ENCODE measurements at places on chromosomes 3 and 15.

- DNase-seq: no peak
These were observed 22.8 kb downstream of the FEM1B start for GRCh38 chr15:68300115-68300940.

GRCh38 chr3:168094580-168094876 lies 1.2 kb downstream of the GOLIM4 start:
- no peak for DNase-seq

DNA sequence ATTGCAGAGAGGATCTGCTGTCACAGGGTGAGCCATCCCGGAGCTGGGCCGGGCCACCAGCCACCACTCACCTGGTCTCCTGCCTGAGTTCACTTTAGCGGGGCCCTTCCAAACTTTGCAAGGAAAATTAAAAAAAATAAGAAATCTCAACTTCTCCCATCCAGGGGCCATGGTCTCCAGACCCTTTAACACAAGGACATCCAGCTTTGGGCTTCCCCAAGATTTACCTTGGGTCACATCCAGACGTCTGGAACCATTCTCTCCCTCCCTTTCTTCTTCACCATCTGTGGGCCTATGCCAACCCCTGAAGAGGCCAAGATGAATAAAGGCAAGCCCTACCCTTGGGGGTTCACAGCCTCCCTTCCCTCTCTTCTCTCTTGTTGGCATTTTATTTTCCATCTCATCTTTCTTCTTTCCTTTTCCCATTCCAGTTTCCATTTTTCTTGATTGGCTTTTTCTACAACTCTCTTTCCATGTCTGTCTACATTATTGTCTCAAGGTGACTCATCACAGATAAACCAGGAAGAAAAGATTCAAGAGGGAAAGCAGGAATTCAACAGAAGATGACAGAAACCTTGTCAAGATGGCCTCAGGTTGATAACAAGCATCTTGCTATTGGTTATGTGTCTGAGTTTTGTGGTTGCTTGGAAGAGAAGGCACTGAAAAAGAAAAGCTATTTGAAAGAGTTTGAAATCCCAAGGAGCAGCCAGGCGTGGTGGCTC lies 49.5 kb downstream of the ITGA11 start:
- DNase-seq: no peak

- no peak for DNase-seq
These were observed 167.4 kb upstream of the CTDSPL start for GRCh38 chr3:37694284-37694675.

DNA sequence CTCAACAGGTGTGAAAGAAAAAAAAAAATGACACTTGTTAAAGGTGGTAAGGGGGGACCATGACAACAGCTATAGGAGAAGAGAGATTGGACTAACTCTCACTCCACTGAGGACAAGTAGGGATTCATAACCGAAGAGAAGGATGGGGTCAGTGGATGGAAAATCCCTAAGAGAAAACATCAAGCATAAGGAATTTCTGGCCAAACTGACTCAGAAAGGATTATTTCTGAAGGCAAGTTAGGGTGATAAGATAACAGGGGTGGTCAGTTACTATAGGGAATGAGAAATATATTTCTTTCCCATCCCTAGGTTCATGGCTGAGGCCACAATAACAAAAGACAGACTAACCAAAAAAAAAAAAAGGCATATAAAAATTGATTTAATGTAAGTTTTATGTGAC lies 9.5 kb upstream of the RARB start:
- DNase-seq: no peak

- no peak for DNase-seq
These were observed 40.9 kb downstream of the IRAK2 start for GRCh38 chr3:10205451-10206165.

DNA sequence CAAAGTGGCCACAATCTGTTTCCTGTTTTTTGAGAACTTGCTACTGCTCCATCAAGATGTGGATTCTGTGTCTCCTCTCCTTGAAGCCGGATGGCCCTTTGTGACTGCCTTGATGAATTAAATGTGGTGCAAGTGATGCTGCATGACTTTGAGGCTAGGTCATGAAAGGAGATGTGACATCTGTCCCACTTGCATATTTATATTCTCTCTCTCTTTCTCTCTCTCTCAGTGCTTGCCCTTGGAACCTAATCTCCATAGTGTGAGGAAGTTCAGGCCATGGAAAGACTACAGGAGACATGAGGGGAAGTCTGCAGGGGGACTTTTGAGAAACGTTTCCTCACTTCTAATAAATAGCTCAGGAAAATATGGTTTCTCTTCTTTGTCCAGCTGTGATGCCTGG lies 50.0 kb upstream of the ADPGK start:
- DNase-seq: no peak

DNA sequence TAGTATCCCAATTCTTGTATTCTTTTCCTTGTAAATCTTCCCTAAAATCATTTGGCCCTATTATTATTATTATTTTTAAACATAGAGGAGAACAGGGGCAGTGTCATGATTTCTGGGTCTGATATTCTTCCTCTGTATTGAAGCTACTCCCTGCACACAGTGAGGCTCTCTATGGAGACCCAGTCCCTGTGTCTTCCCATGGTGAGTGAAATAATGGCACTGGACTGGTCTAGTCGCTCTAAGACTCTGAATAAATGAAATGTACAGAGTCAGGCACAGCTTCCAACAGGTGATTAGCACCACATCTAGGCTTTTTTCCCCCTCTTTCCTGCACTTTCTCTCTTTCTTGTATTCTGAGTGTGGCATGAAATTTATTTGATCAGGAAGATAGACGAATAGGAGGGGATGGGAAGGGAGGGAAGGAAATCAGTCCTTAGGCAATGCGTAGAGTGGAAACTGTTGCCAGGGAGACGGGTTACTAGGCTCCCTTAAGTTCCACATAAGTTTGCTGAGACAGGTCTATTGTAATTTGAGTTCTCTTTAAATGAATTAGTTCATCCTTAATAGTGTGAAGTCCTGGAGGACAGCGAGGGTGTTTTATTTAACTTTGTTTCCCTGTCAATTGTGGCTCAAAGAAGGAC lies 49.0 kb upstream of the NDN start:
- DNase-seq: no peak

DNA sequence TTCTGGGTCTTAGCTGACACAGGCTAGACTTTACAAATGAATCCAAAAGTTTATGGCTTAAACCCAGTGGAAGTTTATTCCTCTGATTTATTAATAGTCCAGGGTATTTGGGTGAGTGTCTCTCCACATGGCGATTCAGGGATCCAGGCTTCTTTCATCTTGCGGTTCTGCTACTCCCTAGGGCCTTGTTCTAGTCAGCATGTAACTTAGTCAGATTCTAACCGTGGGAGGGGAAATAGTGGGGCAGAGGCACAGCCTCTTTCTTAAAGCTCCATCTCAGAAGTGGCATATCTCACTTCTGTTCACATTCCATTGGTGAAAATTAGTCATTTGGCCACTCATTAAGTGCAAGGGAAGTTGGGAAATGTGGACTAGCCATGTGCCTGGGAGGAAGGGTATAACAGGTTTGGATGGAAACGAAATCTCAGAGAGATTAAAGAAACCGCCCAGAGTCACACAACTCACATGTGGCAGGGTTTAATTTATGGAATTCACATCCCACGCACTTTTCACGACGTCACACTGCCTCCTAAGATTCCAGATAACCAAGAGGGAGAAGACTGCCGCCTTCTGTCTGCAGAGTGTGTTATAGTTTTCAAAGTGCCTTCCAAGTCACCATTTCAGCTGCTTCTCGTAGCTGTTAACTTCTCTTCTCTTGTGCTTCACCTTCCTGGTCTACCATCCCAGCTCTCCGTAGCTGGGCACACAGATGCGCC lies 11.4 kb upstream of the RASGRF1 start:
- DNase-seq: no peak

- DNase-seq: no peak
These were observed 451 bp downstream of the ONECUT1 start for GRCh38 chr15:52789601-52790168.

DNA sequence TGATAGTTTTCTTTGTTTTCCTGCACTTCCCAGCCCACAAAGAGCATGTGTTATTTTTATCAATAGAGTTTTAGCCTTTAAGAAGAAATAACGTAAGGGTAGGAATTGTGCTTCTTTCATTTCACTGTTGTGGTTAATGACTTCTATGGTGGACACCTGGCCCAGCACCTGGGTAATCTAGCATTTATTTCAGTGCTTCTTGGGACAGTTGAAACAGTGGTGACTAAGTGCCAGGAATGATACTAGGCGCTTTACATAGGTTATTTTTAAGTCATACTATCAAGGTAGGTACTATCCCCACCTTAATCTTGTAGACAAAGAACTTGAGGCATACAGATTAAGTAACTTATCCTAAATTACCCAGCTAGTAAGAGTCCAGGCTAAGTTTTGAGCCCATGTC lies 243.8 kb downstream of the SOX2 start:
- no peak for DNase-seq

- DNase-seq: no peak
These were observed 135.0 kb downstream of the IMPG2 start for GRCh38 chr3:101185341-101185740.

GRCh38 chr3:71718072-71718471 lies 7.1 kb downstream of the EIF4E3 start:
- no peak for DNase-seq

GRCh38 chr15:74832826-74833225 lies 6.4 kb downstream of the CPLX3 start:
- no peak for DNase-seq

DNA sequence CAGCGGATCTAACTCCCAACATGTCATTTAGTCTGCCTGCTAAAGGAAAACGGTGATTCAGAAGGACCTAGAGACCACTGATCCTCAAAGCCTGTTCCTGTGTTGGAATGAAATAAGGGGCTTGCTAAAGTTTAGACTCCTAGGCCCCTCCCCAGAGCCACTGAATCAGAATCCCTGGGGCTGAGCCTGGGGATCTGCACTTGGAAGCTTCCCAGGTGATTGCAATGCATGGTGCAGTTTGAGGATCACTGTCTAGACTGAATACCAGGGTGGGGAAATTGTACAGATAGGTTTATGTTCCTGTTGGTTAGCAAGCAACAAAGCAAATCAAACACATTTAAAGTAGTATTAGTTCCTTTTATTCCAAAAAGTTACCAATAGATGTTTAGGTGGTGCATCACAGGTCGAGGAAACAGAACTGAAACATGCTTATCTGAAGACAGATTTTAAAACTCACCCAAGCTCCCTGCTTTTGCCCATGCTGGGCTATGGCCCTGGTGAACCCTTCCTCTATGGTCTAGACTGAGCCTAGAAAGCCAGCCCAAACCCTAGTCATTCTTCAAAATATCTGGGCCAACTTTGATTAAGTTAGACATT lies 29.6 kb upstream of the SPTBN5 start:
- no peak for DNase-seq

DNA sequence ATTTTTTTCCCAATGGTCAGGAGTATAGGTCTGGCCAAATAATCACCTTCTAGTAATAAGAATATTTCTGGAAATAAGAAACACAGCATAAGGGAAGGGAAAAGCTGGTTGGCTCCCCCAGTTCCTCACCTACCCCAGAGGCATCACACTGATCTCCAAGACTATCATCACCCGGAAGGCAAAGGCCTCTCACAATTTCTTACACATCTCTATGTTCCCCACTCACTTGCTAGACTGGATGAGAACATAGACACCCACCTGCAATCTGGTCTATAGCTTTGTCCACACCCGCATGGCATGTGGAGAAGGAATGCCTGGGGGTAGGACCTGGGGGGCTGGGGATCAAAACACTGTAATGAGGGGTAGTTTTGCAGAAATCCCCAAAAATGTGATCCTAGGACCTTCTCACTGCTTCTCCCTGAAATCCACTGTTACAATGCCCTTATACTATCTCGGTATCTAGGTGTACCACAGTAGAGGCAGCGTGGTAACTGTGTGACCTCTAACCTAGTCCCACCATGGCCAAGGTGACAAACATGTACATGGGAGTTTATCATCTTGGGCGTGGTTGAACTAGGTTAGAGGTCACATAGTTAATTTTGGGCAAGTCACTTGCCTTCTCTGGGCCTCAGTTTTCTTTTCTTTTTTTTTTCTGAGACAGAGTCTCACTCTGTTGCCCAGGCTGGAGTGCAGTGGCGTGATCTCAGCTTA lies 29.5 kb upstream of the NRROS start:
- no peak for DNase-seq

DNA sequence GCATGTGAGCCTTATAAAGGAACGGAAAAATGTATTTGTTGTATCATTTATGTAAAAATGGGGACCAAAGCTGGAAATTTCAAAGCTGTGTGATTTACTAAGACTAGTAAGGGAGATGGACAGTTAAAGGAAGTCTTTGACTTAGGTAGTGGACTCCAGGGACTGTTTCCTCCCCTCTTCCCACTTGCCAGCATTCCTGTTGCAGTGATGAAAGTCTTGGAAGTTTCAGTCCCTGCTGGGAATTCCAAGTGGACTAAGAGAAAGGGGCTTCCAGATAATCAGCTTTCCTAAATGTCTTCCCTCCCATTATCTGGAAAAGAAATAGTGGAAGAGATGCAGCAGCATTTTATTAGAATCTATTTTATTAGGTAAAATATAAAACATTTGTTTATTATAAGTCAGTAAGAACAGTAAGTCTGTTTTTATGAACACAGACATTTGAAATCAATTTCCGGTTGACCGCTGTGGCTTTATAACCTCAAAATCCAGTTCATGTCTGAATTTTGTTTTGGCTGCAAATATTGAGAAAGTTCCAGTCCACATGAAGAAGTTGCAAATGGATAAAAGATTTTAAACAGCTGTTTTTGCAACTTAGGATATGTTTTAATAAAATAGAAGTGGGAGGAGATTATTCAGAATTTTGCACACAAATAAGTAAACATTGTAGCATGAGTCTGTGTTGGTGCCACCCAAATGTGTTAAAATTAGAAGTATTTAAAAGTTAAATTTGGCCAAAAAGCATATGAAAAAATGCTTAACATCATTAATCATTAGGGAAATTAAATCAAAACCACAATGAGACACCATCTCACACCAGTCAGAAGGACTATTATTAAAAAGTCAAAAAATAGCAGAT lies 141.8 kb downstream of the IL20RB start:
- no peak for DNase-seq

- no peak for DNase-seq
These were observed 1.1 kb upstream of the PLS1 start for GRCh38 chr3:142595141-142595540.

DNA sequence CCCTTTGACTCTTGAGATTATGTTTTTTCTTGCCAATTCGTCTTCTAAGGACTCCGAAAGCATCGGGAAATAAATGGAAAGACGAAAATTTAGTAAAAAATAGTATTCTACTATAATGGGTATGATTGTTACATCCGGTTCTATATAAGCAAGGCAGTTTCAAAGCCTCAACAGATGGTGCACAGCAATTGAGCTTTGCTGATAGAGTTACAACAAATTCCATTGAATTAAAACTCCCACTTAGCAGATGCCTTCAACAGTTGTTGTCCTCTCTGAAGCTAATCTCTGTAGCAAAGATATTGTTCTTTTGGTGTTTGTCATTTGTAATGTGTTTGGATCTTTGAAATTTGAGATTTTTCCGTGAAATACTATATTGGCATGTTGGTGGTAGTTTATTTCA lies 16.1 kb upstream of the GHSR start:
- no peak for DNase-seq

- no peak for DNase-seq
These were observed 32.2 kb downstream of the GRIP2 start for GRCh38 chr3:14507757-14508504.

Data from activated CD8-positive, alpha-beta memory T cell treated with anti-CD3 and anti-CD28 coated beads for 1 hour (primary cell).